ENCODE measurements at places on chromosomes 12 and 14.

DNA sequence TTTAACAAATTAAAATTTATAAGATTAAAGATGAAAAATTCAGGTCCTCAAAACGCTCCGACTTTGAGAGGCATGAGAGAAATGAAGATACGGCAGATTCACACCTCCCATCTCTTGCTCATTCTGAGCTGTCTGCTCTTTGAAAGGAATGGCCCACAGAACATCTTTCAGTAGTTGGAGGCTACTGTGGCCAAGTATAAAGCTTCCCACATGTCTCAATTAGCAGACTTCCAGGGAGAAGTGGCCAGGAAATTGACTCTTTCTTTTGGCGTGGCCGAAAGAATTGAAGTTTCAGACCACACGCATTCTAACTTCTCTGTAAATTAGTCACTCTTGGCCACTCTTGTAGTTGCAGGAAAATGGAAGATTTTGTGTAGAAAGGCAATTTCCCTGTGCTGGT is 129.2 kb downstream of the DIP2B start:
- DNase-seq: no peak

GRCh38 chr12:64560396-64561301 is 49.6 kb upstream of the RASSF3 start:
- DNase-seq: no peak

- DNase-seq: no peak
Measured at GRCh38 chr14:75339059-75339458, 60.4 kb downstream of the FOS start.

DNA sequence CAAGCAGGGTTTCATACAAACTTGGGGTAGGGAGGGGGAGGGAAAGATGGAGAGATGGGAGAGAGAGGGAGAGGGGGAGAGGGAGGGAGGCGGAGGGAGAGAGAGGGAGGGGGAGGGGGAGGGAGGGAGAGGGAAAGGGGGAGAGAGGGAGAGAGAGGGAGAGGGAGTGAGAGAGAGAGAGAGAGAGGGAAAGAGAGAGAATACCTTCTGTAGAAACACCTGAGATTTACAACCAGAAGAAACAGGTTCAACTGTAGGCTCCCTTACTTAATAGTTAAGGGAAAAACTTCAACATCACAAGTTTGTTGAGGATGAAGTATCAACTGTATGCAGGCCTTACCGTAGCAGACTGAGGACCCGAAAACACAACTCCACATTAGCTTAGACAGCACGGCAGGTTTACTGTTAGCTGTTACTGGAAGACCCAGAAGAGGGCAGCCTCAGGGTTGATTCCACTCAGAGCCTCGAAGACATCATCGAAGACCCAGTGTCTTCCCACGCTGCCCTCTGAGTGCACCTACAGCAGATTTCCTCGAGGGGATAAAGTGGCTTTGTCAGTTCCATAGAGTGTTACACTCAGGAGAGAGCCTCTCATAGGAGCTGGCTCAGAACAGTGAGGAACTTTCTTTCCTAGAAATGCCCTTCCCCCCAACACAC is 72.4 kb downstream of the NT5DC3 start:
- DNase-seq: peak; percentile 34

DNA sequence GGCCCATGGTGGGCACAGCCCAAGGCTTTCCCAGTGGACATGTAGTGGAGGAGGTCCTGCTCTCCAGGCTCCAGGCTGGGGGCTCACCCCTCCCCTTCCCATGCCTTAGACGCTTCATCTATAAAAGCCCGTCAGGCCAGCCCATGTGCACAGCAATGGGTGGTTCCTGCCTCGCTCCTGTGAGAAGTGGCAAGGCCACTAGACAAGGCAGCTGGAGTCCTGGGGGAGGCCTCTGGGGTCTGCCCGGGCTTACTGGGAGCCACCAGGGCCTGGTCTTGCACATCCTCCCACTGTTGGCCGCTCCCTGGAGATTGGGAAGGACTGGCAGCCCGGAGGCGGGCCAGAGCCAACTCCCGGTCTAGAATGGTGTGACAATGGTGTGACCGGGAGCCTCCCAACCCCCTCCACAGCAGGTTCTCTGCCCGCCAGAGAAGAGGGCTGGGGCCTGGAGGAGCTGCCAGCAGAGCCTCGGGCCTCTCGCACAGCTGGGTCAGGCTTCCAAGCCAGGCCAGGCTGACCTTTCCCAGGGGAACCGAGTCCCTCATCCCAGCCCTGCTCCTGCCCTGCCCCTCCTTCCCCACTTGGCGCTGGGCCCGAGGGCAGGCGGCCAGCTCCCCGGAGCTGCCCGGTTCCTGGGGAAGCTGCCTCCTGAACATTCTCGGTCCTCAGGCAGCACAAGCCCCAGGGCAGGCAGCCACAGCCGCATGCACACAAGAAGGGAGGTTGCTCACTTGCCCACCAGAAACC is 97.9 kb downstream of the RFLNA start:
- DNase-seq: peak; percentile 87

Data from ELF-1 (cell line).